ENCODE measurements at places on chromosomes 2 and 18. TPM values are rescaled to one million over a fixed set of nuclear protein-coding genes. Genes with fewer than 3 reads are reported as not detected.

The TUBA4B gene
- total RNA-seq = not detected

The CNDP1 gene
- not detected for total RNA-seq

The ACMSD gene
- not detected for total RNA-seq

The CBLN2 gene
- total RNA-seq = not detected

The LINC00305 gene
- total RNA-seq = not detected

The GYPC gene
- total RNA-seq = not detected

The UGT1A3 gene
- 0.88 TPM for total RNA-seq

The KIDINS220 gene
- total RNA-seq = 26.6 TPM

Measured in foreskin keratinocyte (primary cell).